ENCODE measurements at places on chromosomes 7 and 10. TPM values are rescaled to one million over a fixed set of nuclear protein-coding genes. Genes with fewer than 3 reads are reported as not detected.

NUTM2B gene
- 1.3 TPM for polyA plus RNA-seq

DNA sequence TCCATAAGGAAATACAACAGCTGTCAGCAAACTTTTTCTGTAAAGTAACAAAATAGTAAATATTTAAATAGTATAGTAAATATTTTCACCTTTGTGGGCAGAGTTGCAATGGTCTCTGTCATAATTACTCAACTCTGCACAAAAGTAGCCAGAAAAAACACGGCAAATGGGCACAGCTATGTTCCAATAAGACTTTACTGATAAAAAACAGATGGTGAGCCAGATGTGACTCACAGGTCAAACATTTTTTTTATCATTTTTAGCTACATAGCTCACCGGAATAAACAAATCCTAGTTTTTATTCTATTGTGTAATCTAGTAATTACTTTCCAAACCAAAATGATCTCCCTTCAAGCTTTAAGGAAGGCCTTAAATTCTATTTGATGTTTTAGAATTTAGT lies 55.3 kb downstream of the NCAPG2 start:
- no peaks in the 10 kb centered on the region for H3K27me3 ChIP-seq
- DNase-seq, result no peak
- peaks cover 22% of the 10 kb centered on the region for H3K36me3 ChIP-seq
- peaks cover 3% of the 10 kb centered on the region for H3K4me1 ChIP-seq

- no peak overlapping the region for H3K4me3 ChIP-seq
- peaks cover 2% of the 10 kb centered on the region for H3K27me3 ChIP-seq
- no peaks in the 10 kb centered on the region for H3K36me3 ChIP-seq
- no peak for DNase-seq
Observed at GRCh38 chr7:82805527-82805960, 357.1 kb downstream of the PCLO start.

- no peak overlapping the region for H3K4me3 ChIP-seq
- H3K27me3 ChIP-seq, result no peaks in the 10 kb centered on the region
- no peaks in the 10 kb centered on the region for H3K4me1 ChIP-seq
- H3K27ac ChIP-seq, result no peak overlapping the region
- no peaks in the 10 kb centered on the region for H3K36me3 ChIP-seq
Observed at GRCh38 chr7:83451501-83452045, 197.4 kb downstream of the SEMA3E start.

- no peak overlapping the region for H3K27ac ChIP-seq
- H3K4me3 ChIP-seq, result no peak overlapping the region
- no peaks in the 10 kb centered on the region for H3K27me3 ChIP-seq
- H3K36me3 ChIP-seq, result peaks cover 62% of the 10 kb centered on the region
Observed at GRCh38 chr7:55163733-55164132, 144.9 kb downstream of the EGFR start.

DNA sequence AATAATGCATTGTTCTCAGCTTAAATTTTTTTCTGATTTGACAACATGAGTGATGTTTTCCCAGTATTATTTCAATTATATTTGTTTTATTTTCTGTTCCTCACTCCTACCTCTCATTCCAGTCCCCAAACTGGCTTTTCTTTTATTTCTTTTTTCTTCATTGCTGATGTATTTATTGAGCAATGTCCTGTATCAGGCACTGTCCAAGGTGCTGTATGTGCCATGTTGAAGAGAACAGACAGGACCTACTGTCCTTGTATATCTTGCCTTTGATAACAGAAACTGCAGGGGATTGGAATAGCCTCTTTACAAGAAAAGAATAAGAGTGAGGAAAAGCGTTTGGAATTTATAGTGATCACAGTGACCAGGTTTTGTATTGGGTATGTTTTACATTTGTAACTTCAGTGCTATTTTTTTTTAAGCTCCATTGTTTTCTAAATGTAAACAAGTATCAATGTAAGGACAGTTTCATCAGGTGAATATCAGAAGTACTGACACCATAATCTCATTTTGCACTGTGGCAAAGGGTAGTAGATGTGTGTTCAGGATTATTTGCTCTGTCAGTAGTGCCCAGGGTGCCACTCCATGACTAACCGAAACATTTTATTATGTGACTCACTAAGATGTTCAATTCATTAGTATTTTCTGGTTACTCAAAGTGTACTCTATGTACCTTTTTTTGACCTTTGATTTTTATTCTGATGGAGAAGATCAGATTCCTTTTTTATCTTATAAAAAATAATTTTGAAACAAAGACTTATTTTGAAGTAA lies 15.6 kb upstream of the CLDN12 start:
- no peak overlapping the region for H3K4me3 ChIP-seq
- no peak for DNase-seq
- H3K36me3 ChIP-seq, result peaks cover 12% of the 10 kb centered on the region

DNA sequence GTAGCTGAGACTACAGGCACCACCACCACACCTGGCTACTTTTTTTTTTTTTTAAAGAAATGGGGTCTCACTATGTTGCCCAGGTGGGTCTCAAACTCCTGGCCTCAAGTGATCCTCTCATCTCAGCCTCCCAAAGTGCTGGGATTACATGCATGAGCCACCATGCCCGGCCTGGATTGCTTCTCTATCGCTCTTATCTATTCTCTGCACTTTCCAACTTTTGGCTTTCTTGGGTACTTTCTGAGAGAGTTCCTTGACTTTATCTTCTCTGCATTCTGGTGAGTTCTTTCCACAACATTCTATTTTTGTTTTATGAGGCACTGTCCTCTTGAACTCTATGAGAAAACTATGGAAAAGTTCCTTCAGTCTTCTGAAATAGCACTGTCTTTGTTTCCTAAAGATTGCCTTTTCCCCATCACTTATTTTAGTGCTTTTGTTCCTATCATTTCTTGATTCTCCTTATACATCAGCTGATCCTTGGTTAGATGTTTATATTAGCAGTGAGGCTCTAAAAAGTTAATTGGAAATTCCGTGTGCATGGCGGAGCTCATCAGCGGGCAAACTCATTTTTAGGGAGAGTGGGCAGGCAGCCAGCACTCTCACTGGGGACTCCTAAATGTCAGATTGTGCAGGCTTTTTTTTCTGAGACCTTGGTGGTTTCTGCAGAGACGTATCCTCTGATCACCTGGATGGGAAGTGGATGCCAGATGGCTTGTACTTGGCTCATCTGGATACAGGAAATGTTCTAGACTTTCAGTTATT lies 43.9 kb downstream of the HIP1 start:
- no peak overlapping the region for H3K27ac ChIP-seq
- H3K27me3 ChIP-seq, result no peaks in the 10 kb centered on the region
- H3K4me3 ChIP-seq, result no peak overlapping the region
- no peaks in the 10 kb centered on the region for H3K36me3 ChIP-seq

PTEN gene
- polyA plus RNA-seq, result 68.2 TPM

DNA sequence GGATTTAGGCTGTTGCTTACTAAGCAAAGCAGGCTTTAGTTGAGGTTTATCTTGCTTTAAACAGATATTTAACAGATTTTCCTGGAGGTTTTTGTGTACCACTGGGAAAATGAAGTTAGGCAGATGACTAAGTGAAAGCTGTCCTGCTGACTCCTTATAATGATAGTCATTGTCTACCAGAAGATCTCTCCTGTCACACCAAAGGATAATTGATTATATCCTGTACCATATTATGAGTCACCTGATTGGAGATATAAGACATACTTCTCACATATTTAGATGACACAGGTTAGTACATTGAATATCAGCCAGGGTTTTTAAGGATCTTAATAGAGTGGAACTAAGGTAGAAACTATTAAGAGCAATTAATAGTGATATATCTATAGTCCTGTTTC lies 68.4 kb downstream of the PTEN start:
- peaks cover 5% of the 10 kb centered on the region for H3K4me1 ChIP-seq
- DNase-seq, result no peak
- peaks cover 10% of the 10 kb centered on the region for H3K36me3 ChIP-seq
- H3K4me3 ChIP-seq, result no peak overlapping the region

DNA sequence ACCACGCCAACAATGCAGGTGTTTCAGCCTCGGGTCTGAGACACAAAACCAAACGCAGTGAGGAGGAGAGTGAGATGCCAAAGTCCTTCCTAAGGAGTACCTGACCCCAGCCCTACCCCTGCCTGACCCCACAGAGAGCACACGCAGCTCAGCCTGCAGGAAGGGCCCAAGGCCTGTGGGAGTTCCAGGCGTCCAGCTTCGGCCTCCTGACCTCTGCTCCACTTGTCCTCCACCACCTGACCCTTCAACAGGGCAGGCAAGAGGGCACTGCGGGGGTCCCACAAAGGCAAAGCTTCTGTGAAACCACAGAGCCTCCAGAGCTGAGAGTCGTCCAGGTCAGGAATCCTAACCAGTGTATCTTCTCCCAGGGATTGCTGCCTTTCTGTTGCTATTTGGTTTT lies 122.0 kb upstream of the PPP2R2D start:
- no peak overlapping the region for H3K4me3 ChIP-seq
- no peak overlapping the region for H3K27ac ChIP-seq
- no peak for DNase-seq

GRCh38 chr10:70621503-70622078 lies 19.1 kb upstream of the PRF1 start:
- no peaks in the 10 kb centered on the region for H3K36me3 ChIP-seq
- no peak overlapping the region for H3K4me3 ChIP-seq
- no peaks in the 10 kb centered on the region for H3K4me1 ChIP-seq
- H3K27me3 ChIP-seq, result no peaks in the 10 kb centered on the region
- DNase-seq, result no peak

DNA sequence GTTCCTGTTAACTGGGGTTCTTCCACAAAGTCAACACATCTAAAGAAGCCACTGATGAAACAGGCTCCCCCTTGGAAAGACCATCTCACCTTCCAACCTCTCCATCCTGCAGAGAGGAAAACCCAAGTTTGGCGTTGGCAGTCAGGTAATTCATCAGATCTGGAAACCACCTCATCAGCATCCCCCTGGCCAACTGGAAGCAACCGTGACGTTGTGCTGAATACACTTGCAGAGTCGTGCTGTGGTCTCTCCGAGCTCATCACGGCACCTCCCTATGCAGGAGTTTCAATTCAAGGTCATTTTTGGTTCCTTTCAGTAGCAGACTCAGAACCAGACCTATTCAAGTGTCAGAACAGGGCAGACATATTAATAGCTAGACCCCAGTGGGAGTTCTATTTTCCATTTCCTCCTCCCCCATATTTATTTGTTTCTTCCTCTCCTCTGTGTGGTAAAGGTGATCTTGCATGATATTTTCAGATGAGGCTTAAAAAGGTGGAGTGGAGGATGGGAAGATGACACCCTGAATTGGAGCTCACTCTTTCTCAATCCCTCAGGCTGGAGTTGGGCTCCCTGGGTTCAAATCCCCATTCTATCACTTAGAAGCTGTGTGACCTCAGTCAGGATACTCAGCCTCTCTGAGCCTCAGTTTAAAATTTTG lies 149.1 kb upstream of the ADO start:
- no peaks in the 10 kb centered on the region for H3K27me3 ChIP-seq
- no peaks in the 10 kb centered on the region for H3K36me3 ChIP-seq
- no peak overlapping the region for H3K4me3 ChIP-seq
- H3K4me1 ChIP-seq, result no peaks in the 10 kb centered on the region
- DNase-seq, result no peak
- H3K27ac ChIP-seq, result no peak overlapping the region

GRCh38 chr7:69276011-69276729 lies 322.1 kb upstream of the AUTS2 start:
- no peaks in the 10 kb centered on the region for H3K27me3 ChIP-seq
- no peaks in the 10 kb centered on the region for H3K36me3 ChIP-seq
- DNase-seq, result no peak
- no peak overlapping the region for H3K4me3 ChIP-seq
- H3K4me1 ChIP-seq, result no peaks in the 10 kb centered on the region
- H3K27ac ChIP-seq, result no peak overlapping the region

BMPR1A gene
- 41.5 TPM for polyA plus RNA-seq

DNA sequence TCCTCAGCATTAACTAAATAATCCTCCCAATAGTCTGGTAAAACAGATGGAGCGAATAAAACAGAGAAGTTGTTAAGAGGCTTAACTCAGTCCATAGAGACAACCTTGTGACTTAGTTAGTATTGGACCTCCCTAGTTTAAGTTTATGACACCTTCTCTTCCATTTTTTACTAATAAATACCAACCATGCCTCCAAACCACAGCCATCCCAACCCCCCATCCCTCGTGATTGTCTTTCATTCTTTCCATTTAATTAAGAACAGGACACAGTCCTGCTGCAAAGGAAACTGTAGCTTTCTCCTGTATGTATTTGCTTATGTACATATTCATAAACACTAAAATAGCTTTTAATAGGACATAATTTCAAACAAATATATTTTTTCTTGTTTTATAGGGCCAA lies 238.2 kb downstream of the SEMA3D start:
- no peak for DNase-seq
- H3K36me3 ChIP-seq, result no peaks in the 10 kb centered on the region
- H3K27me3 ChIP-seq, result no peaks in the 10 kb centered on the region
- H3K4me3 ChIP-seq, result no peak overlapping the region
- no peaks in the 10 kb centered on the region for H3K4me1 ChIP-seq

ATP6V0A4 gene
- polyA plus RNA-seq, result 0.12 TPM

MOGAT3 gene
- polyA plus RNA-seq, result 72.1 TPM

GPC2 gene
- 3.9 TPM for polyA plus RNA-seq

TAS2R39 gene
- polyA plus RNA-seq, result not detected

CCDC201 gene
- not detected for polyA plus RNA-seq

DNA sequence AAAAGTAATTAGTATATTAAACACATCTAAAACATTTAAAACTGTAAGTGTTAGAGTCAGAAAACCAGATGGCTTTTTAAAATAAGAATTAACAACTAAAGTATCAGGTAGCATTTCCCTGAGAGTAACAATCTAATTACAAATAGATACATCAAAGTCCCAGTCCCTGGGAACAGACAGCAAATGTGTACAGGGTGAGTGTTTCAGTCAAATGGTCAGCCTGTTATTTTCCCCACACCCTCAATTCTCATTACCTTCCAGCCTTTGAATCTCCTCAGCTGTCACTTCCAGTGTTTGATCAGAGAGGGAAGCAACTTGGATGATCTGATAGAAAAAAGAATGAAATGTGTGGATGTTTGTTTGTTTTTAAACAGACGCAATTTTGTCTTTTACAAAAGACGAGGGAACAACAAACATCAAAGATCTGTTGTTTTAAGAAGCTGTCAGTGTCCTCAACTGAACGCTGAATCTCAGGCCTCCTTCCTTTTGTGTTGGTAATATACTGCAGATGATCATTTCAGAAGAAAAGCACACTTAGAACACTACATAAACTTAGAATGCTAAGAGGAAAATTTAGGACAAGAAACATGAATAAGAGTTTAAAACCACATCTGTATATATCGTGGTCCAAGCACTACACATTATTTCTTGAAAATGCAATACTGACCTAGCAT lies 29.8 kb downstream of the CEP41 start:
- H3K27me3 ChIP-seq, result no peaks in the 10 kb centered on the region
- peaks cover 5% of the 10 kb centered on the region for H3K4me1 ChIP-seq
- no peak overlapping the region for H3K4me3 ChIP-seq
- no peaks in the 10 kb centered on the region for H3K36me3 ChIP-seq

DNA sequence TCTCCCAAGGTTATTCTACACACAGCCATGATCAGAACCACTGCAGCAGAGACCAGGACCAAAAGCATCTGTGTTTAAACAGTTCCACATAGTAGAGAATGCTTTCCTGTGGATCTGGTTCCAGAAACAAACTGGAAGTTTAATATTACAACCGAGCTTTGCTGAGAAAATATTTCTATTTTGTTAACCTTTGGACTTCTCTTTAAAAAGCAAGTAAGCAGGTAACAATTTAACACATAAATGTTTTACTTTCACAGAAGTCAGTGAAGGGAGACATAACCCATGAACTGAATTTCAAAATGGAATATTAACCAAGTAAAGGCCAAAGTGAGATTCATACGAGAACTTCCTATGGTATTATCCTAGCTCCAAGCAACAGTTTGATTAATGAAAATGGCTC lies 98.6 kb upstream of the PHYHIPL start:
- peaks cover 15% of the 10 kb centered on the region for H3K4me1 ChIP-seq
- no peak for DNase-seq
- no peak overlapping the region for H3K4me3 ChIP-seq
- H3K27me3 ChIP-seq, result no peaks in the 10 kb centered on the region
- H3K27ac ChIP-seq, result no peak overlapping the region

GRCh38 chr7:123770378-123770777 lies 21.6 kb upstream of the WASL start:
- H3K27ac ChIP-seq, result no peak overlapping the region
- no peak overlapping the region for H3K4me3 ChIP-seq
- no peaks in the 10 kb centered on the region for H3K36me3 ChIP-seq
- no peaks in the 10 kb centered on the region for H3K27me3 ChIP-seq
- no peaks in the 10 kb centered on the region for H3K4me1 ChIP-seq
